ENCODE measurements at places on chromosomes 7 and 10.

- DNase-seq = no peak
These were observed 139.1 kb upstream of the SORCS3 start for GRCh38 chr10:104501864-104502579.

DNA sequence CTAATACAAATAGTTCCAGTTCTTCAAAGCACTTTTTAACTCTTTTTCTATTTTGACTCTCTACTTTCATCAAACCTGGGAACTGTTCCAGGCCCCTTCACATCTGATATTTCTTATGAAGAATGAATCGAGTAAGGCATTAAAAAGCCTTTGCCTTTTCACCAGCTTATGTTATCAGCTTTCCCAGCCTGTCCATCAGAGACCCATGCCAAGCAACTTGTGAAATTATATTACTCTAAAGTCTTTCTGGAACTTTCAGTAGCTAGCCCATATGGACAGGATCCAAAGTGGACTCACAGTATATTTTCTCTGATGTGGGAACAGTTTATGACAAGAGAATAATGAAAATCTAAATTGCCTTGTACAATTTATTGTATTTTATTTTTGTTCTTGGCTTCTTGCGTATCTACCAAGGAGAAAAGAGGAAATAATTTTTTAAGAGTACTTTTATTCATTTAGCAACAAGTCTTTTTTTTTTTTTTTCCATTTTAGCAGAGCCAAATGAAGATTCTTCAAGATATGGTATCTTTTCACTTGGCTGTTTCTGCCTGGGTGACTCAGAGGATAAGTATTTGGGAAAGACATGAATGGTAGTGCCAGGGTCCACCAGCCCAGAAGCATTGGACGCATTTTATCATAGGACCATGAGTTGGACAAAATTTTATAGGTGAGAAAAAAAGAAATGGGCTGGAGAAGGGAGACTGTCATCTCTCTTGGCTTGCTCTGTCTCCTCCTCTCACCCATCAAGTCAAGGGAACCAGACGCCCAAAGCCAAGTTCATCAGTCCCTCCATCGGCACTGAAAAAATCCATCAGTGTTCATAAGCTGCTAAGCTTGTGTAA is 195.8 kb upstream of the NEBL start:
- no peak for DNase-seq

DNA sequence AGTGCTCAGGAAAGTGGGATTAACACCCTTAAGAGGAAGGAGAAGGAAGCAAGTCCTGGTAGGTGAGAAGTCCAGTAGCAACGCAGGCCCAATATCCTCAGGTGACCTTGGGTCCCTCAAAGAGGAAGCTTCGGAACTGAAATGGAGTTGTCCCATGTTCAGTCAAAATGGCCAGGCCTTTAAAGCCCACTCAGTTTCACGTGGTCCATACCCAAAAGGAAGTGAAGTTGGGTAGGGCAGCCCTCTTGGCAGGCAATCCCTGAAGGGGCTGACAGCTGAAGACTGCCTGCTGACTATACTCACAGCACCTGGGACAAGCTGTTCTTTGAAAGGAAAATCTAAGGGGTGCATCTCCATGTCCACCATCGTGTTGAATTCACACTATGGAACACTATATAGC is 3.0 kb downstream of the GSAP start:
- DNase-seq = no peak

DNA sequence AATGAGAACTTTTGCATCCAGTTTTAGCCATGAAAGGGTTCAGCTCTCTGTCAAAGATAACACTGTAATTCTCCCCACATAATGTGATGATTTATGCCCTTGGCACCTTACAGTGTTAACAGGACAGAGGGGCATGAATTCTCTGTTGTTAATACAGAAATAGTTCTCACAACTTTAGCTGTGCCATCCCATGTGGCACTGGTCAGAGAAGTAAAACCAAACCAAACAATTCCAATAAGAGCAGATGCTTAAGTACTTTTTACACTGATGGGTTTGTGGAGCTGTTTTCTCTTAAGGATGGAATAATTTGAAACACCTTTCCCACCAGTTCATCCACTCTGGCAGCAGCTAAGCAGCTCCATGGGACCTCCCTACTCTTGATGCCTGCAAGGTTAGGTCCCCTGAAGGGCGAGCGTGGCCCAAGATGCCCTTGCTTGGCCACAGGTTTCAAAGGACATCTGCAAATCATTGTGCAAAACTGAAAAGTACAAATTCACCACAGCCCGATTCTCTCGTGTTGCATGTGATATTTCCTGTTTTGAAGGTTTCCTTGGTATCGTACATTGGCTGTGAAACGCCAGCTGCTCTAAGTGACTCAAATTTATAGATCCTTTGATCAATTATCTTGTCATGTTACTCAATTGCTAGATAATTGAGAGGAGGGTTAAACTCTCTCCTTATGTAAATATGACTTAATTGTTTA is 82.5 kb upstream of the CREB5 start:
- DNase-seq = no peak

- DNase-seq = no peak
These were observed 57.3 kb downstream of the REEP3 start for GRCh38 chr10:63578501-63578900.

GRCh38 chr7:102195361-102195760 is 91.3 kb upstream of the SH2B2 start:
- DNase-seq = no peak

GRCh38 chr7:18019555-18019954 is 8.1 kb downstream of the PRPS1L1 start:
- peak; percentile 72 for DNase-seq

DNA sequence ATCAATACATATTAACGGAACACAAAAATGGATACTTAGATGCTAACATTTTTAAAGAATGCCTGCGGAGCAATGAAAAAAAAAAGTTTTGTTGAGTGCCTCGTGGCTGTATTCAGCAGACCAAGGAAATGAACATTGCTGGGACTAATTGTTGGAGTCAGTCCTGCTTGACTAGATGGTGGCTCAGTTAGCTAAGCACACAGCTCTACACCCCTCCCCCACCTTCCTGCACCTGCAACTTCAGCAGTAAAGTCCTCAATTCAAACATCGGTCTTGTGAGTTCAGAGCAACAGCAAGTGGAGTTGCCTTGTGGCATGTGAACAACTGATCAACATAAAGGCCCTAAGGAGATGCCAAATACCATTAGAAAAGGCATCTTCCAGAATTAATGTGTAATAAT is 326.0 kb upstream of the NPSR1 start:
- DNase-seq = no peak

- DNase-seq = no peak
These were observed 2.9 kb downstream of the INPP5A start for GRCh38 chr10:132540456-132540855.

DNA sequence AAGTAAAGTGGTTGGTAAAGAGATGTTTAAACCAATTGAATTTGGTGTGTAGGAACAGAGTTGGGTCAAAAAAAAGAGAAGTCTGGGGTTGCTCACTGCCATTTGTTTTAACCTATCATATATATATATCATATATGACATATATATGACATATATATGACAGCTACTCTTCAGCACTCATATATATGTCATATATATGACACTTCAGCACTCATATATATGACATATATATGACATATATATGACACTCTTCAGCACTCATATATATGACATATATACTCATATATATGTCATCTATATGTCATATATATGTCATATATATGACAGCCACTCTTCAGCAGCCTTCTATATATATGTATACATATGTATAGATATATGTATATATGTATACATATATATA is 8.9 kb upstream of the A1CF start:
- no peak for DNase-seq

- DNase-seq = no peak
These were observed 1206.1 kb upstream of the CELF2 start for GRCh38 chr10:9811601-9812000.

- no peak for DNase-seq
These were observed 13.6 kb upstream of the GPR37 start for GRCh38 chr7:124779194-124779593.

DNA sequence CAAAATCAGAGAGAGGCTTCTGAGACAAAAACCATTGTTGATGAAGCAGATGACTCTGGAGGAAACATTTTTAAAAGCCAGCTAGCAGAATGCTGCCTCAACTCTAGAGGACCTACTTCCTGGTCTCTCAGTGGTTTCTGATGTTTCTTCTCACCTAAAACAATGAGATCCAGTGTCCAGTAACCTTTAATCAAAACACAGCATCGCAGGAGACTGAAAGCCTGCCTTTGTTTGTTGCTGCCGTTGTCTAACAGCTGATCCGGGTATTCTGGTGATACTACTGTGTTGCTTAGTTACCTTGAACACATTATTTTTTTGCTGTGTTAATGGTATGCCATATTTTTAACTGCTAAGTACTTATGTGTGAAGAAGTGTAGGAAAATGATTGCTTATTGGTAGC is 70.9 kb downstream of the WIPF3 start:
- DNase-seq = no peak

DNA sequence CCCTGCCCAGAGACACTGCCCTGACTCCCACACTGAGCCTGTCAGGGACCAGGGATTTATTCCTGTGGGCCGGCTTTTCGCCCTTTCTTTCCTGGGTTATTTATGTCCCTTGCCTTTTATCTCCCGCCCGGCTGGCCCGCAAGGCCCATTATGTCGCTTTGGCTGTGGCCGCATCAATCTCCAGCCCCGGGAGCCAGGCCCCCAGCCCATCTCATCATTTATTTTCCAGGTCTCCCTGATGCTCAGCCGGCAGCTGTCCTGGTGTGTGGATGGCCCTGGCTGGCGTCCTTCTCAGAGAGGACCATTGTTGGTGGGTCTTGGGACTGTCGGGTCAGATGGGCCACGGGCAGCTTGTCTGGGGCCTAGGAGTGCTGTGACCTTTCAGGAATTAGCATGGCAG is 82.3 kb downstream of the FAM241B start:
- DNase-seq = no peak

GRCh38 chr7:150876817-150877526 is 24.7 kb downstream of the AOC1 start:
- DNase-seq = peak; percentile 85

GRCh38 chr7:117531595-117532244 is 51.9 kb downstream of the CFTR start:
- no peak for DNase-seq

GRCh38 chr7:98234429-98235147 is 17.4 kb downstream of the TECPR1 start:
- no peak for DNase-seq

DNA sequence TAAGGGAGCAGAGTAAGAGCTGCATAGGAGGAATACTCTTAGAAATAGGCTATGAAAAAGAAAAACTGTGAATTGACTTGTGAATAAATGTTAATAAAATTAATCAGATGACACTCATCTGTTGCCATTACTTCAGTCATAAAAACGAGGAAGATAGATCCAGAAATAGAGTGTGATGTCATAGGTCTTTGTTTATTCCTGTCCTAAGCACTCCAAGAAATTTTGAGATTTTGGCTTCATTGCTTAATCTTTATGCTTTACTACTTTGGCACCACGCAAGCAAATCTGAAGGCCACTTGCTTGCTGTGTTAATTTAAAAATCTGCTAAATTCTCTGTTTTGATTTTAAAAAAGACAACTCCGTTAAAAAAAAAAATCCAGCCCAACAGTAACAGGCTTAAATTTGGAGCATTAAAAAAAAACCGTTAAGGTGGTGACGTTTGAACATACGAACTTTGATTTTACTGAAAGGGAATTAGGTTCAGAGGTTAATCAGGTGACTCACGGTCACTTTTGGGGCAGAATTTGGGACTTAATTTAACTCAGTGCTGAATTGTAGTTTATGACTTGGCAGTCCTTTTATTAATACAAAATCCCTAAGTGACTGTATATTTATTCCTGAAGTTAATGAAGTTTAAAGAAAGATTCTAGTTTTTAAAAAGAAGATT is 3.4 kb downstream of the IFRD1 start:
- no peak for DNase-seq

GRCh38 chr10:131125511-131126225 is 185.9 kb downstream of the TCERG1L start:
- no peak for DNase-seq

- DNase-seq = no peak
These were observed 11.1 kb downstream of the SLC35G1 start for GRCh38 chr10:93904901-93905300.

DNA sequence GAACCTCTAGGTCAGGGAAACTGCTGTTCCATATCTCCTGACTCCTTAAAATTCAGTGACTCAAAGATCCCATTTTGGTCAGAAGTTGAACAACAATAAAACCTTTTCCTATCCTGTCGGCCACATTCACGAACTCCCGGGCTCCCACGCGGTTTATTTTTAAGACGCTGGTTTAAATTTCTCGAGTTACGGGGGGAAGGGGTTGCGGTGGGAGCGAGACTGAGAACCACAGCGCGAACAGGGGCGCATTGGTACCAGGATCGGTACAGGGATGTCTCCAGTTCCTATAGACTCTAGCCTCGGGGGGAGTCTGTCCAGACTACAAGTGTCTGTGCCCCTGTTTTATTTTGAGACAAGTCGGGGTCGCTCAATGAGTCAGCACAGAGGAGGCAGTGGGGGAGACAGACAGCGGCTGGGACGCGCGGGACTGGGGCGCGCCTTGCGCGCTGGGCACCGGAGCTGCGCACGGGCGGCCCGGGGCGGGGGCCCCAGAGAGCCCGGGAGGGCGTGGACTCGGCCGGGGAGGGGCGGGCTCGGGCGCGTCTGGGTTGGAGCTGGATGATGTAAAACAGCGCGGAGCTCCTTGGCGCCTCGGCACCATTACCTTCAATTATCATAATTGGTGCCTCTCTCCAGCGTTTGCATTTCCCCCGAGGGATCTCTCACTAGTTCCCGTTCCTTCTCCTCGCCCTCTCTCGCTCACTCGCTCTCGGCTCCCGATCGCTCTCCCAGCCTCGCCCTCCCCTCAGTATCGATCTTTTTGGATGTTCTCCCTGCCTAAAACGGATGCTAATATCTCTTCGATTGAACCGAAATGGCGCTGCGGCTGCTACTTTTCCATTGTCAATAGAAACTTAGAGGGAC is 8.7 kb upstream of the BAMBI start:
- DNase-seq = no peak

- no peak for DNase-seq
These were observed 13.4 kb upstream of the SLIT1 start for GRCh38 chr10:97199152-97199551.
